ENCODE measurements at places on chromosomes 7 and 10.

DNA sequence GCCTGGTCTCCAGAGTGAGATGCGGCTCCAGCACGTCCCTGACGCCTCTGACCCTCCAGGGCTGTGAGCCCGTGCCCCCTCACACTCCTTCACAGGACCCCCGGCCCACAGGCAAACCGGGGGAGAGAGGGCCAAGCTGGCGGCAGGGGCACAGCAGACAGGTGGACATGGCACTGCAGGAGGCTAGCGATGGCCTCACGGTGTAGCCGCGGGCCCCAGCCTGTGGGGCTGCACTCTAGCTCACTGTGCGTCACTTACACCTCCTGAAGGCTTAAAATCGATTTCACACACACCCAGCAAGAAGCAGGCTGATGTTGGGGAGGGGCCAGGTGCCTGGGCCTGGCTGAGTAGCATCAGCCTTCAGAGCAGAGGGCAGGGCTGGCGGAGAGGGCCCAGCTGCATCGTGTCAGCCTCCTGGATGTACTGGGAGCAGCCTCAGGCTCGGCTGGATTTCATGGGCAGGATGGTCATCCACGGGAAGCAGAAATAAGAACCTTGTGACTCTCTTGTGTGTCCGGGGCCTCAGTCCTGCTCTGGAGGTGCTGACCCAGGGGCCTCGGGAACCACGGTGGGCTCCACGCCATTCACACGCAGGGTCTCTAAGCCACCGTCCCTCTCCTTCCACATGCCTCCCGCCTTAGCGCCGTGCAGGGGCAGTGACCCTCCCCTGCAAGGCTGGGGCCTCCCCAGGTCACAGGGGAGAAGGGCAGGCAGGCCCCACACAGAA is 19.4 kb upstream of the KNDC1 start:
- peak; percentile 17 for DNase-seq

- DNase-seq = no peak
Measured at GRCh38 chr10:60575105-60575504, 185.4 kb upstream of the ANK3 start.

DNA sequence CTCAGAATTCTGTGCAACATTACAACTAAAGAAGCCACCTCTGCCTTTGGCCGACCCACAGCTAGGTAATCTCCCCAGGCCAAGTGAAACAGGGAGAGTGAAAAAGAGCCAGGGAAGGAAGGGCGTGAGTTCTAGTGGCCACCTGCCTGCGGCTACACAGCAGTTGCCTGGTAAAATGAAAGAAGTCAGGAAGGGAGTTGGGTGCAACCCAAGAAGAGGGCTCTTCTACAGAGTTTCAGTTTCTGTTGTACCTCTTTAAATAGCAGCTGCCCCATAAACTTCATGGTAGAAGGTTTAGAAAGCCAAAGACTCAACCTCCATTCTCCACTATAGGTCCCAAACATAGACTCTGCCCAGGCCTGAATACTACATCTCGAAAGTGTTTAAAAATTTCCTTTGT is 76.2 kb upstream of the TMEM168 start:
- no peak for DNase-seq

DNA sequence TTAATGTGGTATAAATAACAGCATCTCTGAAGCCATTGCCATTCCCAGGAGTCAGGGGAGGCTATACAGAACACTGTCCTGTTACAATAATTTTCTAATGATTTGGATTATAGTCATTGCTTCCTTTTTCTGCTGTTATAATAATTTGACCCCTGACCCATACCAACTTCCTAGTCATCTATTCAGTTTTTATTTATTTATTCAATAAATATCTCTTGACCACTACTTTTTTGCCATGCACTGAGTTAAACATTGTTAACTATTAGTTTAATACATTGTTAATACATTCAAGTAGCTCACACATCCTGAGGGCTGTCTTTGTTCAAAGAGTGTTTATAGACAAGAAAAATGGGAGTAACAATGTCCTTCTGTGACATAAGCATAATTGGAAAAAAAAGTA is 235.5 kb upstream of the MEOX2 start:
- no peak for DNase-seq

DNA sequence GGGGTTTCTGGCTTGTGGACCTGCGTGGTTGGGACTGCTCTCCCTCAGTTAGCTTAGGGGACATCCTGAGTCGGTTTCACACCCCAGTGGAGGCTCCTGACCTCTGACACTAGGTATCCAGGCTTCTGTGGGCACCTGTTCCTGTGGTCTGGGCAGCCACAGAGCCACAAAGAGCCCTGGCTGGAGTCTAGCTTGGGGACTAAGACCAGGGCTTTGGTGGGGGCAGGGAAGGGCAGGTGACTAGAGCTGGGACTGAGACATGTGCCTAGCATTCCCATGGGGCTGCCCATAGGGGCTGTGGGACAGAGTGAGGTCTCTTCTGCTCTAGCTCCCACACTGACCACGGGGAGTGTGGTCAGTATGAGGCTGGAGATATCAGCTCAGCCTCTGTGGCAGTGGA is 4.0 kb upstream of the TMEM270 start:
- DNase-seq = no peak

DNA sequence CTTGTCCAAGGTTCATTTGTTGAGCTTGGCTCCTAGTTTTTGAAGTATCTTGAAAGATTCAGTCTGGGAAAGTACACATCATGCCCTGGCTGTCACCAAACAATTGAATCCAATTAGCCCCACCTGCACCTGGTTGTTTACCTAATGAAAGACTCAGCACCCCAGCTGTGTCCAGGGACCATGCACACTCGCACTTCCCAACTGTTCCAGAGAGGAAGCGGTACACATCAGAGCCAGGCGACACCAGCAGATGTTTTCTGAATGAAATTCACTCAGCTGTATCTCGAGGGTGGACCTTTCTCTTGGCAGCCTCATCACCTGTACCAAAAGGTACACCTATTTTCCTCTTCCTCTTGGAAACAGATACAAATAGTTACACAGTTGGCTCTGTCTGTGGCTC is 216.4 kb upstream of the LRGUK start:
- DNase-seq = no peak

DNA sequence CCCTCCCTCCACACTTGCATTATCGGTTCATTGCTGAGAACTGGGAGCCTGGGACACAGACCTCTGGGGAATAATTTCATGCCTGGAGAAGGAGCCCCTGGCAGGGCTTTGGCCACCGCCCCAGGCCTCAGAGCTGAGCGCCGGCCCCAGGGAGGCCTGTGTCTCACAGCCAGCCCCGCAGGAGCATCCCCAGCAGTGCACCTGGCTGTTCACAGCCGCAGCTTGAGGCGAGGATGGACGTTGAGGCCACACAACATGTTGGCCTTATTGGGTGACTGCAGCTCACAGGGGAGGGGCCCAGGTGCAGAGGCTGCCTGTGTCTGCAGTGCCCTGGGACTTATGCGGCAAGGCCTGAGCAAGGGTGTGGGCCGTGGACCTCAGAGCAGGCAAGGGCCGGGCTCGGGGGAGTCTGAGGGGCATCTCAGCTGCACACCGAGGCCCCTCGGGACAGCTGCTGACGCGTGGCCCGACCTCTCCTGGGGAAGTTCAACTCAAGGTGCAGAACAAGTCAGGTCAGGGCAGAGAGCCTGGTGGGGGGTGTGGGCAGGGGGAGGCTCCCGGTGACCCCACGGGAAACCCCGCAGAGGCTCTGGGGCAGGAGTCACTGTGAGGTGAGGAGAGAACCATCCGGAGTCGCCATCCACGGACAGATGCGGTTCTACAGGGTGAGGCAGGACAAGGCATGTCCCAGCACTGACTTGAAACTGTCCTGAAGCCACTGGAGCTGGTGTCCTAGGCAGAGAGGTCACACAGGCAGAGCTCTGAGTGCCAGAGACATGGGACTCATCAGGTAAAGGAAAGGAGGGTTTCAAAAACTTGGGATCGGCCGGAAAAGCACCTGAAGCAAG is 13.1 kb upstream of the UBE3C start:
- DNase-seq = no peak

DNA sequence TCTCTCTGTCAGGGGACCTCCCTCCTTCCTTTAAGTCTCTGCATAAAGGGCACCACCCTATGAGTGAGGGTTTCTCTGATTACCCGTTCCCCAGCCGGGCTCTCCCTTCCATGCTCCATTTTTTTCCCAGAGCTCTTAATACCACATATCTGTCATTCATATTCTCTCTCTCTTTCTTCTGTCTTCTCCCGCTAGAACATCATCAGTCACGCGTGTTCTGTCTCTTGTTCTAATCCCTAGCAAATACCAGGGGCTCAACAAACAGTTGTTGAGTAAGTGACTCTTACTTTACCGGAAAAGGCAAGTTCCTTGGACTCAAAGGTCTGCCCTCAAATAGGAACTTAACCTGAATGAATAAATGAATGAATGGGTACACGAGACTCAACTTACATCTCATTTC is 68.5 kb downstream of the RSU1 start:
- no peak for DNase-seq

DNA sequence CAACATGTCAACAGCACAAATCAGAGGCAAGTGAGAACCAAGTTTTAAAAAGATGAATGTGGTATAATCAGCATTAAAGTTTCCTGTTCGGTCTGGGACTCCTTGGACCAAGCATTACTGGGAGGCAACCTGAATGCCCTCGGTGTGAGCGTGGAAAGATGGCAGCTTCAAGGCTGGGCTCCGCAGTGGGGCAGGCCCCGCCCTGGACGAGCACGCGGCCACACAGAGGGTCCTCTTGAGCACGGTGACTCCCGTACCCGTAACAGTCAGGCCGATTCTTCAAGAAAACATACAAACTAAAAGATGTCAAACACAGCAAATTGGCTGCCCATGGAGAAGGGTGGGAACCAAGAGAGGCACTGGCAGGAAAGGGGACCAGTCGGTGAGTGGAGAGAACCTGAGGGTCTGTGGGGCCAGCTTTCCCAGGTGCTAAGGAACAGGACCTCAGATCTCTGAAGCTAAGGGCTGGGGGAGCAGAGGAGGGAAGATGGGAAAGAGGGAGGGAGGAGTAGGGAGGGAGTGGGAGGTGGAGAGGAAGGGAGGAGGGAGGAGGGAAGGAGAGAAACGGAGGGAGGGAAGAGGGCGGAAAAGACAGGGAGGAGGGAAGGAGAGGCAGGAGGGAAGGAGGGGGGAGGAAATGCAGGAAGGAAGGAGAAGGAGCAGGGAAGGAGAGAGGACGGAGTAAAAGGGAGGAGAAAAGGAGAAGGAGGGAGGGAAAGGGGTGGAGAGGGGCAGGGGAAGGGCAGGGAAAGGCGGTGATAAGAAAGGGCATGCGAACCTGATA is 71.2 kb upstream of the FAM20C start:
- DNase-seq = no peak

DNA sequence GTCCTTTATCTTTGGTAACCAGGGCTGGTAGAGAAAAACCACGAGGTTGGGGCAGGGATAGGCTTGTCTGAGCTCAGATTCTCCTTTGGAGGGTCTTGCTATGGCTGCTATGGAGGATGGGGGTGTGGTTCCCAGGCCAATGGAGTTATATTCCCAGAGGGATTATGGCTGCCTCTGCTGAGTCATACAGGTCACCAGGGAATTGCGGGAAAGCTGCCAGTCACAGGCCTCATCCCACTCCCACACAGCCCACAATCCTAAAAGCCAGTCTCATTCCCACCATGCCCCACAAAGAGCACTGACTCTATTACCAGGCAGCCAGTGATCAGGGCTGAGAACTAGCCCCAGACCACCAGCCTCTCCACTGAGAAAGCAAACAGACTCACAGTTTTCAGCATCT is 316.6 kb upstream of the TMEM229A start:
- no peak for DNase-seq

DNA sequence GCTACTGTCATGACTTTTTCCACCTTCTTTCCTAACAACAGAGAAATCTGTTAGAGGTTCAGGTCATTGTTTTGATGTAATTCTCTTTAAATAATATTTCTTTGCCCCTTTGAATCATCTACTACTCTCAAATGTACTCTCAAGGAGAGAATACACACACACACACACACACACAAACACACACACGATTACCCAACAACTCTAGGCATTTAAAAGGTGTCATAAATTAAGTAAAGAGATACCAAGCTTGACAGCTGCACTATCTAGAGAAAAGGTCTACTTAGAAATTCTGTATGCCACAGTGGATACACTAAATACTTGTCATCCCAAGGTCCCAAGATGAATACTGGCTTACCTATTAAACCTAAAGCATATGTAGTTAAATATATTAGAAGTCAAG is 4.8 kb downstream of the PANK1 start:
- no peak for DNase-seq

GRCh38 chr7:122303531-122304318 is 825 bp downstream of the FEZF1 start:
- DNase-seq = peak; percentile 22

DNA sequence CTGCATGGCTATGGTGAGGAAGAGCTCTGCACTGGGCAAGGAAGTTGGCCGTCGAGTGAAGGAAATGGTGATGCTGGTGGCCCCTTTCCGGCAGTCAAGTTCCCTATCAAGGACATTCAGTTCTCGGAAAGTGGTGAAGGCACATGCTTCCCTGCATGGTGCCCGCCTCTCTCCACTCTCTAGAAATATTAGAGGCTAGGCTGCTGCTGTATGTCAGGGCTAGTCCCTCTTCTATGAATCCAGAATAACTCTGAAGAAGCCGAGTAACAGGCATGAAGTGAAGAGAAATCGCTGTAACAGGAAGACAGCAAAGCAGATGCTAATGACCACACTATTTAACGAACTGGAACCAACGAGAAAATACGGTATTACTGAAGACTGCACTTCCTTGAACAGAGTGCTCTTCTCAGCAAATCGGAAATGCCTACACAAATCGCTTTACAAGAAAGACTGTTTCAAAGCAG is 5.4 kb downstream of the IDI1 start:
- DNase-seq = no peak

- no peak for DNase-seq
Measured at GRCh38 chr10:58576751-58577436, 64.2 kb downstream of the BICC1 start.

DNA sequence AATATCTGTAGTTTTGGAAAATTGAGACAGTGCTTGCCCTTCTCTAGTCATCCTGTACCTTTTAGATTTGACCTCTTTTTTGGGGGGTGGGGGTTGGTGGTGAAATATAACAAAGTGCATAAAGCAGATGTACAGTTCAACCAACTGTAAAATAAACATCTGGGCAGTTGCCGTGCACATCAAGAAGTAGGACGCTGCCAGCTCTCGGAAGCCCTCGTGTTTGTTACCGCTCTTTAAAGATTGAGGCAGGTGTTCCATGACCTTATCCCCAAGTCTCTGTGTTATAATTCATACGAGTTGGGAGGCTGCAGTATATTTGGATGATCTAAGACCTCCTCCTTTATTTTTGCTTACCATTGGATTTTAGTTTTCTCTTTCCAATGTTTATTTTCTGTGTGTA is 55.1 kb downstream of the SDK1 start:
- no peak for DNase-seq
